ENCODE measurements at places on chromosomes 13 and 19.

DNA sequence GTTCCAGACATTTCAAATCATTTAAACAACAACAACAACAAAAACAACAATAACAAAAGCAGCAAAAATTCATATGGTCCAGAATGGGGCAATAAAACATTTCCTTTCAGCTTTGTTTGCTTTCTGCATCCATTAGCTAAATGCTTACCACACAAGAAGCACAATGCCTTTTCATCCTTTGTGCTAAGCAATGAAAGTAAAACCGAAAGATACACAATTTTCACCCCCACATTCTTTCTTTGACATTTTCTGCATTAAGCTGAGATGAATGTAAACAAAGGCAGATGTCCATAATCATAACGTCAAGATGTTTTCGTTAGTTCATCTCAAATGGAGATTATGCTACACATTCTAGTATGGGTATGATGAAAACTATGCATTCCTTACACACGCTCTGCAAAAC lies 568.5 kb downstream of the SLITRK6 start:
- DNase-seq = no peak

- no peak for DNase-seq
These were observed 31.0 kb downstream of the CAPN12 start for GRCh38 chr19:38713227-38713649.

DNA sequence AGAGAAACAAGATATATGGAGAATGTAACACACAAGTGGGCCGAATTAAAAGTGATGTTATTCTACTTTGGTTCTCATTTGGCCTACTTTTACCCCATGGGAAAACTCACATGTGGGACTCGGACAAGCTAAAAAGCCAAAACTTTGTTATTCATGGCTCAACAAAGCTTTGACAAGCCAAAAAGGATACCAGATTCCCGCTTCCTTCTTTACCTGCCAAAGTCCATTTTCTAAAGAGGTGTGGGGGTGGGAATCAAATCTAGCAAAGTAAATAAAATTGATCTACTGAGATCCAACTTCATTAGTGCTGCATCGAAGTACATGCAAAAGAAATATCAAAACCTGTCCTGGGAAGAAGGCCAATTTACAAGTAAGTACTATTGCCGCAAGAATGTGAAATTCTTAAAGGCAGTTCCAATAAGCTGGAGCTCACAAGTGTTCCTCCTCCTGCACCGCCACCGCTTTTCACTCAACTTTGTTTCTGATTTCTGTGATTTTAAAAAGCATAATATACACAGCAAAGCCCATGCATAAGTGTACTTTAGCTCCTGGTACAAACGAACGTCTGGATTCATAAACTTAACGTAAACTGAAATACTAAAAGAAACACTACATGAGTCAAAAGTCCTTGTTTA lies 1.1 kb downstream of the LNX2 start:
- no peak for DNase-seq

DNA sequence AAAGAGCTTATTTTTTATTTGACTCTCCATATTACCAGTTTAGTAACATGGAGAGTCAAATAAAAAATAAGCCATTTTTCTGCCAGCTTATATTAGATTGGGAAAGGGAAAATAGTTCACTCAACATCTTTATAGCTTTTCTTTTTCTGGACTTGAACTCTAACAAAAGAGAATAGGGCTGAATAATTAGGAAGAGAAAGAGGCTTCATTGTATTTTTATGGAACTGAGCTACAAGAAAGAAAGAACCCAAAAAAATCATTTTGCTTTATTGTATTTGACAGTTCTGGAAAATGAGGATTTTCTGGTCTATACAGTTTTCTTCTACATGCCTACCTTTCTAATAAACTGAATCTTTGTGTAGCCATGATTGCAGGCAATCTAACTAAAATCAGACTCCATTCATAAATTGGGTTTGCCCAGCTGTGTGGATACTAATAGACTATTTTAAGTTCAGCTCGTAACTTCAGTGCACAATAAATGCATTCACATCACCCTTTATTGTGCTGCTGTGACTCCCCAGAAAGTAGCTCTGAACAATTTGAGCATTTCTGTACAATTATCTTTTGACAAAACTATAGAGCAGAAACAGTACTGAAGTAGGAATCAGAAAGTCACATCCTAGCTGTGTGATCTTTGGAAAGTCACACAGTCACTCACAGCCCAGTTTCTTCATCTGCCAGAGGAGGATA lies 115.3 kb downstream of the STOML3 start:
- DNase-seq = no peak

DNA sequence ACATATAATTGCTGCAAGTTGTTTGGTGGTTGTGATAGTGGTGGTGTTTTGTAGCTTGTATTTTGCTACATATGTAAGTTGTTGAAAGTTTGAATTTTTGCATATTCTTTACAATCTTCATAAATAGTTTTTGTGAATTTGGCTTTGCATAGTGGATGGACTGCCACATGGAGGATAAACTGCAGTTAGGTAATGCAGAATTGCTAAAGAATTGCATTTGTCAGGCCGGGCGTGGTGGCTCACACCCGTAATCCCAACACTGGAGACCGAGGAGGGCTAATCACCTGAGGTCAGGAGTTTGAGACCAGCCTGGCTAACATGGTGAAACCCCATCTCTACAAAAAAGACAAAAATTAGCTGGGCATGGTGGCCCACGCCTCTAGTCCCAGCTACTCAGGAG lies 111.9 kb downstream of the ZAR1L start:
- DNase-seq = no peak

- DNase-seq = no peak
These were observed 37.0 kb downstream of the IRS2 start for GRCh38 chr13:109749365-109749764.

- no peak for DNase-seq
These were observed 5.3 kb upstream of the PRKCG start for GRCh38 chr19:53876651-53877224.

GRCh38 chr13:69194130-69194529 lies 913.5 kb upstream of the ATXN8OS start:
- no peak for DNase-seq

- DNase-seq = no peak
These were observed 275.5 kb upstream of the SOX21 start for GRCh38 chr13:94987869-94988268.

- no peak for DNase-seq
These were observed 51.5 kb downstream of the PCCA start for GRCh38 chr13:100140441-100140840.

DNA sequence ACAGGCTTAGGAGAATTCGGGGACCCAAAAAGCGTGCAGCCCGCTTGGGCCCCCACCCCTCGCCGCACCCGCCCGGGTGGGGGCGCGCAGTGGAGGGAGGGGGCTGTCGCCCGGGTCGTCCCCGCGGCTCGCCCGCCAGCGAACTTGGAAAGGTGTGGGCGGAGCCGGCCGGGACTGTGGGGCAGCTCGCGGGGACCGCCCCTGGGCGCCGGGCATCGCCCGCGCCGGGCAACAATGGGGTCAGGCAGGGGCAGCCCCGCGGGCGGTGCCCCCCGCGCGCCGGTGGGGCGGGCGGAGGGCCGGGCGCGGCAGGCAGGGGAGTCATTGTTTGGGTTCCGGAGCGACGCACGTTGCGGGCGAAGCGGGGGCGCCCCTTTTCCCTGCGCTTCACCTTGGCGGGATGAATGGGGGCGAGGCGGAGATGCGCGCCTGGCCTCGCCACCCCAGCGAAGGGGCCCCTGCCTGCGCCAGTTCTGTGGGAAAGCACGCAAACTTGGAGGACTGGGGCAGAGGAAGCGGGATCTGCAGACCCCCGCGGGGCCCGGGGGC lies 647 bp upstream of the KLF12 start:
- DNase-seq = peak; percentile 41
